Osteoblast (primary cell): ENCODE measurements at places on chromosomes 6 and 20. TPM values are rescaled to one million over a fixed set of nuclear protein-coding genes. Genes with fewer than 3 reads are reported as not detected.

DNA sequence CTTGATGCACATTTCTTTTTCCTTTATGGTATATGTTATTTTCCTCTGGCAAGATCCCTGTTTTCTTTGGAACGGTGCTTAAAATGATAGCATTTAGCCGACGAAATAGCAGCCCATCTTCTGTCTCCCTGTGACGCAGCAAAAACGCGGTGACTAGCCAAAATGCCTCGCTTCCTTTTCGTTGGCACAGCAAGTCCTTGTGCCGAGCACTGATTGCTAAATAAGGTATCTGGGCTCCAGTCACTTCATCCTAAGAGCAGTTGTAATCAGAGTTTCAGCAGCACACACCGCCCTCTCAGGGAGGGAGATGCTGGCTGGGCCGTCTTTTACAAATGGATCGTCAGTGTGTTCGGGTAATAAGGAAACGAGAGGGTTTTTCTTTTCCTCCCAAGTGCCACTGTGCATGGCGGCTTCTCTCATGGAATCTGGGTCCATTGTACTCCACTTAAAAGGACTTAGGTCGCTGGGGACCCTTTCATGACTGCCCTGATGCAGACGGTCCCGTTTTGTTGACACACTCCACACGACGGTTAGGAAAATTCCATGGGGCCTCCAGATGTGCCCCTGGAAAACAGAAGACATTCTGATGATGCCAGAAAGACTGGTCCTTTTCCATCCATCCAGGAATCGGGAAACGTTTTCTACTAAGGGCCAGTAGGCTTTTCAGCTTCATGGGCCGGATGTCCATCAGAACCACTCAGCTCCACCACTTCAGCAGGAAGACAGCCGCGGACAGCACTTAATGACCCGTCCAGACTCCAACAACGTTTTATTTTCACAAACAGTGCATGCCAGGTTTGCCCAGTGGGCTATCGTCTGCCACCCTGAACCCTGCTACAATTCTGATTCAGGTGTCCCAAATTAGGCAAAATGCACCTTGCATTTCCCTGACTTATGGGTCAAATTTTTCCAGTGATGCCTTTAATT lies 185.5 kb downstream of the CDH4 start:
- H3K27me3 ChIP-seq = peaks cover 7% of the 10 kb centered on the region
- H3K36me3 ChIP-seq = no peaks in the 10 kb centered on the region
- H3K4me3 ChIP-seq = peak overlapping the region; percentile 30
- peaks cover 16% of the 10 kb centered on the region for H3K4me1 ChIP-seq
- peak overlapping the region; percentile 80 for H3K27ac ChIP-seq
- no peak for DNase-seq

The CDH22 gene
- total RNA-seq = not detected in 2 replicates

GRCh38 chr6:134119486-134119885 lies 67.1 kb upstream of the SLC2A12 start:
- no peaks in the 10 kb centered on the region for H3K27me3 ChIP-seq
- H3K4me3 ChIP-seq = no peak overlapping the region
- H3K27ac ChIP-seq = no peak overlapping the region
- peaks cover 7% of the 10 kb centered on the region for H3K4me1 ChIP-seq
- H3K36me3 ChIP-seq = no peaks in the 10 kb centered on the region

The NINL gene
- total RNA-seq = 14.1 and 14.8 TPM in 2 replicates

DNA sequence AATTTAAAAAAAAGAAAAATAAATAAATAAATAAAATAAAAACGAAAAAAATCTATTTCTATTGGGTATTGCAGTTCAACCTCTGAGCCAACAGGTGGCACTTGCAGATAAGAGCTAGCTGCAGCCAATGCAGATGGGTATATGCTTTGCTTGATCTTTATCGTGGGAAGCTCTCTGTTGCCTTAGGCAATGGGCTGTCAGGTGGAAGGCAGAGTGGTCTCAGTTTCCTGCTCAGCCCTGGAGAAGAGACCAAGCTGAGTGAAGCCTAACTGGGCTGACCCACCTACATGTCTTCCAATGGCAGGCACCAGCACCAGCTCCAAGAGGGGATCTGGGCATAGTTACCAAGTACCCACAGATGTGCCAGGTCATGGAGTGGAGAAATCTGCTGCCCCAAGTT lies 95.0 kb downstream of the AK9 start:
- no peaks in the 10 kb centered on the region for H3K27me3 ChIP-seq
- H3K4me1 ChIP-seq = no peaks in the 10 kb centered on the region
- H3K36me3 ChIP-seq = no peaks in the 10 kb centered on the region
- no peak overlapping the region for H3K27ac ChIP-seq
- no peak for DNase-seq

- H3K27ac ChIP-seq = no peak overlapping the region
- H3K36me3 ChIP-seq = no peaks in the 10 kb centered on the region
- no peaks in the 10 kb centered on the region for H3K4me1 ChIP-seq
Observed at GRCh38 chr6:144087789-144088426, 7.5 kb downstream of the SF3B5 start.

The GSTA2 gene
- not detected in 2 replicates for total RNA-seq

- no peak for DNase-seq
- no peak overlapping the region for H3K27ac ChIP-seq
- no peaks in the 10 kb centered on the region for H3K27me3 ChIP-seq
- no peak overlapping the region for H3K4me3 ChIP-seq
Observed at GRCh38 chr6:169518451-169518850, 183.4 kb downstream of the WDR27 start.

- peaks cover 5% of the 10 kb centered on the region for H3K4me1 ChIP-seq
- no peak overlapping the region for H3K4me3 ChIP-seq
- no peak overlapping the region for H3K27ac ChIP-seq
- no peaks in the 10 kb centered on the region for H3K36me3 ChIP-seq
- no peak for DNase-seq
Observed at GRCh38 chr6:2118136-2118535, 127.3 kb downstream of the GMDS start.

GRCh38 chr20:37984018-37984785 lies 49.1 kb downstream of the TTI1 start:
- no peak for DNase-seq
- peaks cover 5% of the 10 kb centered on the region for H3K4me1 ChIP-seq
- H3K4me3 ChIP-seq = no peak overlapping the region

DNA sequence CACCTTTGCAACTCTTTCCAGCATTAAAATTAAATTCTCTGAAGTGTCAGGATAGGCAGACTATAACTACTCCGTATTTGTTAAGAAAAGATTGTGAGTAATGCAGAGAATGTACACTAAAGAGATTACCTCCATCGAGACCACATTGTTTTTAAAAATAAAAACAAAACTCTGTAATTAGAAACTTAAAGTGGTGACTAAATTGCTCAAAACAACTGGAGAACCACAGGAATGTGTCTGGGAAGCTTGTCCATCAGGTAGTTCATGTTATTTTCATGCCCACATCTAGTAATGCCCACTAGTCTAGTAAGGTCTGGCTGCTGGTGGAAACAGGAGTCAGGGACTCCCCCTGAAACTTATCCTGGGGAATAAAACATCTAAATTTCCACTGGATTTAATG lies 103.0 kb upstream of the FOXQ1 start:
- H3K27me3 ChIP-seq = no peaks in the 10 kb centered on the region
- no peaks in the 10 kb centered on the region for H3K36me3 ChIP-seq
- no peak overlapping the region for H3K4me3 ChIP-seq
- no peak overlapping the region for H3K27ac ChIP-seq

DNA sequence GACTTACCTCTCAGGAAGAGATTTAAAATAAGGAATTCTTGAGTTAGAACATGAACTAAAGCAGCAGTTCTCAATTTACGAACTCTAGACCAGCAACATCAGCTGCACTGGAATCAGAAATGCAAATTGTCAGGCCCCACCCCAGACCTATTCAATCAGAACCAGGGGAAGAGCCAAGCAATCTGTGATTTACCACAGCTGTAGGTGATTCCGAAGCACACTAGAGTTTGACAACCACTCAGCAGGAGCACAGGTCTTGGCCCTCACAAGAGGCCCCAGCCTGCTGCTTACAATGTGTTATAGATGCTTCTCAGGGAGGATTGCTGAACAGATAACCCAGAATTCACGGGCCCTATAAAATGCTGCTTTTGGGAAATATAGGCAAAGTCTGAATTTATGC lies 279.2 kb downstream of the PTPRK start:
- no peak overlapping the region for H3K4me3 ChIP-seq
- H3K4me1 ChIP-seq = no peaks in the 10 kb centered on the region
- DNase-seq = no peak
- H3K27me3 ChIP-seq = no peaks in the 10 kb centered on the region
- H3K36me3 ChIP-seq = no peaks in the 10 kb centered on the region

DNA sequence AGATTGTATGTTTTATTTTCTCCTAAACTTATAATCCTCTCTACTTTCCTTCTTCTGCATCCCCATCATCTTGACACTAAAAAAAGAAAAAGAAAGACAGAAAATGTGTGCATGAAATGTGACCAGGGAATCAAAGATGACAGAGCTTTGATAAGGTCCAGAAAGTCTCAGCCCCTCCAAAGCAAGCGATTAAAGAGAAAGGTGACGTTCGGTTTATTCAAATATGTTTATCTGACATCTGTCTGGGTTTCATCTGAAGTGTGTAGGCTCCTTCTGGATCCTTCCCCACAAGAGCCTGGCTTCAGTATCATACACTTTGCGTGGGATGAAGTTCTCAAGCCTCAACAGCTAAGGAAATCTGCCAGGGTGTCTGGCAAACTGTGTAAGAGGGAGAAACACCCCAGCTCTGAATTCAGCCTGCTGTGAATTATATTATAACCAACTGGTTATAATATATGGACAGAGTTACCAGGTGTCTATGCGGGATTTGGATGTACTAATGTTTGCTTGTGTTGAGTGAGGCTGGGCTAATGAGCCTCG lies 263.0 kb downstream of the ZNF217 start:
- no peak overlapping the region for H3K27ac ChIP-seq
- no peak for DNase-seq
- no peaks in the 10 kb centered on the region for H3K36me3 ChIP-seq
- H3K4me1 ChIP-seq = peaks cover 6% of the 10 kb centered on the region

The HCK gene
- 0.36 TPM in 1 of 2 replicates, not detected in the other for total RNA-seq

The MARCKS gene
- total RNA-seq = 535 and 570 TPM in 2 replicates

GRCh38 chr6:112879920-112880413 lies 532.8 kb downstream of the RFPL4B start:
- H3K36me3 ChIP-seq = no peaks in the 10 kb centered on the region
- H3K27me3 ChIP-seq = no peaks in the 10 kb centered on the region
- no peak for DNase-seq
- peaks cover 45% of the 10 kb centered on the region for H3K4me1 ChIP-seq
- H3K27ac ChIP-seq = peak overlapping the region; percentile 46

The TRAPPC3L gene
- total RNA-seq = under 0.01 and 0.29 TPM in 2 replicates

The APOM gene
- 1.1 and 1.2 TPM in 2 replicates for total RNA-seq

DNA sequence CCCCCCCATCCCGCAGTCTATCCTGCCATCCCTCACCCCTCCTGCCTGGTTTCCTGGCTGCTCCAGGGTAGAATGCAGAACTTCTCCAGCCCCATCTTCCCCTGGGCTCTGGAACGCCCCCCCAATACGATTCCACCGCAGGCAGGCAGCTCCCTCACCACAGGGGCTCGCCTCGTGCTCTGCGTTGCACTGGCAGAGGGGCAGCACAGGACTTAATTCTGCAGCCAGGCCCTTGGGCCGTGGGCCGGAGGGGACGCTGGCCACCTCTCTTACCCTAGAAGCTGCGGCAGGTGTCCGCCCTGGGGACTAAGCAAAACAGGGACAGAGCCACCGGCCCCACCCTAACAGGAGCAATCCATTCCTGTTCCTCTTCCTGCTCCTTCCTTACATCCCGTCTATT lies 263.9 kb downstream of the CDH4 start:
- no peak overlapping the region for H3K27ac ChIP-seq
- H3K4me1 ChIP-seq = peaks cover under 1% of the 10 kb centered on the region
- no peak overlapping the region for H3K4me3 ChIP-seq

DNA sequence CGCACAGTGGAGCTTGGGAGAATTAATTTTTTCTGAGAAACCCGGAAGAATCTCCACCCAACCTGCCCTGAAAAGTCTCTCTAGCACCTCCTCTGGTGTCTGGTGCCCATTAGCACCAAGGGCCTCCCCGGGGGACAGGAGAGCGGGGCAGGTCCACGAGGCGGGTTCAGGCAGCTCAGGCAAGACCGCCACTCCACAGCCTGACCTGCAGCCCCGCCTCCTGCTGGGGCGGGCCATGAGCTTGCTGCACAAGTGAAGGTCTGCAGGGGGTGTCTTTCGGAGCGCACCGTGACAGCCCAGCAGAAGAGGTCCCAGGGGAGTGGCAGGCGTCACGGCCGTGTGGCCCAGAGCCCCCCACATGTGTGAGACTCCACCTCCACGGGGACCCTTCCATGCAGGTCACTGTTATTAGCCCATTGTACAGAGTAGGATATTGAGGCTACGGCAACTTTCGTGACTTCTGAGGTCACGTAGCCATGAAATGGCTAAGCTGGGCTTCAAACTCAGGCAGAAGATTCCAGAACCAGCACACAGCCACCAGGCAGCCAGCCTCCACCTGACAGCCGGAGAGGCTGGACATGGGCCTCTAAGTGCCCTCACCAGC lies 63.9 kb upstream of the SLCO4A1 start:
- H3K4me1 ChIP-seq = no peaks in the 10 kb centered on the region
- no peak overlapping the region for H3K4me3 ChIP-seq
- H3K36me3 ChIP-seq = no peaks in the 10 kb centered on the region
- no peak overlapping the region for H3K27ac ChIP-seq
- peaks cover 47% of the 10 kb centered on the region for H3K27me3 ChIP-seq

DNA sequence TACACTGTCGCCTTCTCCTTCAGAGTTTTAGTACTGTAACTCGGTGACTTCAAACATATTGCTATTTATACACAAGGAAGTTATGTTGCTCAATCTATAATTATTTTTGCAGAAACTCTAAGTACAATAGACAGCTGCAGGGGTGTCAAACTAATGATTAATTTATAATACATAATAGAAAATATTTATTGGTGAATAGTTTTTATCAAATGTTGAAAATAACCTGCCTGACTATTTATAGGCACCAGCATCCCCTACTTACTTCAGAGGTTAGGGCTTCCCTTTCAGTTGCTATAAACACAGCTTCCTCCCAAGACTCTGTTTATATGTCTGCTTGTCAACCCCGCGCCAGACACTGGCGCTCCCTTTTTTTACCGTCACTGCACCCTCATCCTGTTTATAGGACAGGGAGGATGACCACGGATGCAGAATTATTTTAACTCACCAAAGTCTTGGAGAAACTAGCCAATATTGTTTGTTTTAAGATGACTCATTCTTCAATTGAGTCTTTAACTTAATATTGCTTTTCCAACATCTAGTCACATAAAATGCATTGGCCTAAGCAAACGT lies 225.0 kb downstream of the ALDH8A1 start:
- H3K4me1 ChIP-seq = peaks cover 12% of the 10 kb centered on the region
- H3K4me3 ChIP-seq = no peak overlapping the region
- peak; percentile 51 for DNase-seq
- H3K27me3 ChIP-seq = no peaks in the 10 kb centered on the region
